ENCODE measurements at places on chromosomes 5 and 9.

GRCh38 chr9:137441289-137441934 lies at the start of gene ENTPD8:
ENTPD8 (minus strand) TSS chr9:137441357; CDS start chr9:137438285, 3,072 bp downstream.
- DNase-seq = no peak

DNA sequence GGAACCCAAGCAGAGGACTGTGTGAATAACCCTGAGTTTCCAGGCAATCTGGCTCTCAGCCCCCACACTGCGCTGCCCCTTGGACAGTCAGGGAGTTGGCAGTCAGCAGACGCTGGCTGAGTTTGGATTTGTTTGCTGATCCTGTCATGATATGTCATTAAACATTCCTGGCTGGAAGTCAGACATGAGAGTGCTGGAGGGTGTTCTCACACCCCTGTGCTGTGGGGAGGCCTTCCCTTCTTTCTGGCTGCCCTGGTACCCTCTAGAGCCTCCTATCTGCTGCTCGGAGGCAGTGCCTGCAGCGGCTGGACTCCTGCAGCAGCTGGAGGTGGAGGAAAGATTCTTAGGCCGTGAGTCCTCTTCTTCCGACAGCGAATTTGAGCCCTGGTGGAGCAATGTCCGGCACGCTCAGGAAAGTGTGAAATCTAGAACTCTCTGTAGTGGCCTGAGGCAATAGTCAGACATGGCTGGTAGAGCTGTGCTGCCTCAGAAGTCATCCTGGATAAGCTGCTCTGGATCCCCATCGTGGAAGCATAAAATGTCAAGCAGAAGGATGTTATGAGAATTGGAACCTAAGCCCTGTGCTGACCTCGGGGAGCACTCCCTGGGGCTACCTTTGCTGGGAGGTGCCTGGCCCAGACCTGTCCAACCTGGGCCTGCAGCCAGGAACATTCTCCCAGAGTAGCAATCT lies 72.0 kb downstream of the PDE8B start:
- no peak for DNase-seq

DNA sequence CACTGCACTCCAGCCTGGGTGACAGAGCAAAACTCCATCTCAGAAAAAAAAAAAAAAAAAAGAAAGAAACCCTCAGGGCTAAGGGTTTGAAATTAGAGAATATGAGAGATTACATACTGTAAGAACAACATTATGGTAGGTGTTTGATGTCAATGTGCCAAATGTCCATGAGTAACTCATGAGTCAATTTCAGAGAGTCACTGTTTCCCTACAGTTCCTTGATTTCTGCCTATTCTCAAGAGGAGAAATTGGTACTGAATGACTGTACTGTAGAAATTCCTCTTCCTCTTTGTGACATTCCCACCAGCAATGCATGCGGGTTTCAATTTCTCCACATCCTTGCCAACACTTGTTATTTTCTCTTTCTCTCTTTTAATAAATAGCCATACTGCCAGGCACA lies 35.2 kb downstream of the MARVELD2 start:
- DNase-seq = no peak

GRCh38 chr5:22719842-22720241 lies 133.3 kb downstream of the CDH12 start:
- DNase-seq = no peak

DNA sequence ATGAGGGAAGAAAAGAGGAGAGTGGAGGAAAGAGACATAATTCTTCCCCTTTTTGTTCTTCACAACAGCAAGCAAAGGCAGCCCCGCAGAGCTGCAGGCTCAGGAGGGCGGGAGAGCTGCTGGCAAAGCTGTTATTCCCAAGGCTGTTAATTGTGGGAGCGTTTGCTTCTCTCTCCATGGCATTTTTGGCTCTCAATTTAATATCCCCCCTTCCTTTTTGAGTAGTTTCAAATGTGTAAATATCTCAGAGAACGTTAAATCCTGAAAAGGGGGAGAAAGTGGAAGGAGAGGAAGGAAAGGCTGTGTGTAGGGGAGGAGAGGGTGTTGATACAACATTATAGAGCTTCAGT lies 165.7 kb downstream of the NSG2 start:
- DNase-seq = no peak

GRCh38 chr5:58504766-58505165 lies 13.5 kb downstream of the GAPT start:
- no peak for DNase-seq

DNA sequence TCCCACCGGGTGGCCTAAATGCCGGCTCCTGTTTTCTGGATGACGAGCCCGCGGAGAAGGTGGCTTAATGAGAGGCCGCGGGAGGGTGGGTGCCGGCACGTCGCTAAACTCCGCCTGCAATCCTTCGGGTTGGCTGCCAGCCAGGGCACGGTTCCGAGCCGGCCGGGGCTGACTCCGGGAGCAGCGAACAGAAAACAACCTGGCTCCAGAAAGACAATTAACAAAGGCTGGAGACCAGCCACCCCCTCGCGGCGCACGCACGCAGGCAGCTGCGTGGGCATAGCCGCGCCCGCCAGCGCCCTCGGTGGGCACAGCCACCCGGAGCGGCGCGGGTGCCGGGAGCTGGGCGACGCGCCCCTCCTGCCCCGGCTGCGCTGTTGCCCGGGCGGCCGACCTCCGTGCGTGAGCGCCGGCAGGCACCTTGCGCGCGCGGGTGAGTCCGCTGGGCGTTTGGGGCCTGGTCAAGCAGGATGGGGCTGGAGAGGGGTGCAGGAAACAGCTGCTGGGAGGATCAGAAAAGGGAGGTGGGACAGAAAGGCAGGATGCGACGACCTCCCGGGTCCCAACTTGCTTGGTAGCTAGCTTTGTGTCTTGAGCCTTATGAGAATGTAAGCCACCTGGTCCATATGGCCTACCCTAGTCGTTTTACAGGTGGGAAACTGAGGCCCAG lies at the start of gene ARHGEF37:
ARHGEF37 (plus strand) TSS at position 307 of the 670 bp plus-strand sequence. CDS start 16,272 bp downstream, outside the sequence.
- peak; percentile 90 for DNase-seq

DNA sequence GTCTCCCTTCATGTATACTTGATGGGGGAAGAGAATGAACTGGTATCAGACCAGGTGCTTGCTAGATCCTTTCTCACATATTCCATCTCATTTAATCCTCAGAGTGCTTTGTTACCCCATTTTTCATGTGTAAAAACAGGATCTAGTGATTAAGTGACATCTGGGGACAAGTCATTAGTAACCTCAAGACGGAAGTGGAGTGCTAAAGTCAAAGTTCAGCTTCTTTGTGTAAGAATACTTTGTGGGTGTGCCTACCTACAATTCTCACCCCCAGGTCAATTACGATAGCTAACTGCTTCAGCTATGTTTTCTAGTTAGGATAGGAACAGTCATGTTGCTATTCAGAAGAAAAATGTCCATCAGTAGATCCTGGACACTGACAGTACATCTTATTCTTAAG lies 3.1 kb upstream of the FAM120AOS start:
- DNase-seq = no peak

DNA sequence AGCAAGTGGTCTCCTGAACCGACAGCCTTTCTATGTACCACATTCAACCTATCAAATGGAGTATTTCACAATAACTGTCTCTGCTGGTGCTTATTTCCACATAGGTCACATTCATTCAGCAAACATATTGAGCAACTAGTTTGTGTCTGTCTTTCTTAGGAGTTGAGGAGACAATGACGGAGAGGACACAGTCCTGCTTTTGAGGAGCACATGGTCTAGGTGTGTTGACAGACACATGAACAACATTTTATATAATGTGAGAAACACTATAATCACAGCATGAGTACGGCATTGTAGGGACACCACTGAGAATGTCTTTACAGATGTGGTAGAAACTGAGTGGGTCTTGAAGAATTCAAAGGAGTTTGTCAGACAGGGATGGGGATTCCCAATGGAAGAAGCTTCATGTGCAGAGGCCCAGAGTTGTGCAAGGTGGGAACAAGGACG lies 28.5 kb downstream of the NFIL3 start:
- no peak for DNase-seq

GRCh38 chr9:126439883-126440653 lies 113.4 kb downstream of the MVB12B start:
- DNase-seq = no peak

- no peak for DNase-seq
These were observed 17.7 kb downstream of the JAK2 start for GRCh38 chr9:5002811-5003210.

DNA sequence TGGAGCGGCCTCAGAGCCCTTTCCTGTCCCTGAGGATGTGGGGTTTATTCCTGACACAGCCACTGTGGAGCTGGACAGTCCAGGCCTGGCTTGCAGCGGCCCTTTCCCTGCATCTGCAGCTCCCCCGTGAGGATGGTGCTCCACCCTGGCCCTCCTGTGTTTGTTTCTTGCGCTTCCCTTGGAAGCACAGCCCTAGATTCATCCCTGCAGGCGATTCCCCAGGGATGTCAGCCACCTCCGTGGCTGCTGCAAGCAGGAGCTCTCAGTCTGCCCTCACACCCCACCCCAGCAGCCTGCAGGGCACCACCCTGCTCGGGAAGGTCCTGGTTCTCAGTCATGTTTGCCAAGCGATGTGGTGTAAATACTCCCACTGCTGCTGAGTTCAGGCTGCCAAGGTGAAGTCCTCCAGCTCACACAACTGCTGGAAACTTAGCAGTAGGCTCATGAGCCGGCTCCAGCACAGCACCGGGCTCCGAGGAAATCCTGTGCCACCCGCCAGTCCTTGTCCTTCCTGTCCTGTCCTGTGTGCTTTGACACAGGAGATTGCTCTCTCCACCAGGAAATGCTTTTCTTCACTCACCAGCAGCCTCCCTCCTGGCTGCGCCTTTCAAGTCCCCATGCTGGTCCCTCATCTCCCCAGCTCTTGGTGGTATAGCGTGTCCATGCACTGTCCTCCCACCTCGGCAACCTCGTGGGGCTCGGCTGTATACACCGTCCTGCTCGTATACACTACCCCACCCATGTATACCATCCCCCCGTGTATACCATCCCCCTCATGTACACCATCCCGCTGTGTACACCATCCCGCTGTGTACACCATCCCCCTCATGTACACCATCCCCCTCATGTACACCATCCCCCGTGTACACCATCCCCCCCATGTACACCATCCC lies 16.2 kb downstream of the ROPN1L start:
- no peak for DNase-seq

- no peak for DNase-seq
These were observed 68.2 kb upstream of the RAD23B start for GRCh38 chr9:107214915-107215314.

GRCh38 chr9:112252194-112252593 lies 77.1 kb upstream of the SUSD1 start:
- DNase-seq = no peak

GRCh38 chr9:4196376-4196775 lies 103.5 kb downstream of the GLIS3 start:
- DNase-seq = no peak

GRCh38 chr5:181185560-181185959 lies 19.4 kb downstream of the TRIM7 start:
- no peak for DNase-seq

DNA sequence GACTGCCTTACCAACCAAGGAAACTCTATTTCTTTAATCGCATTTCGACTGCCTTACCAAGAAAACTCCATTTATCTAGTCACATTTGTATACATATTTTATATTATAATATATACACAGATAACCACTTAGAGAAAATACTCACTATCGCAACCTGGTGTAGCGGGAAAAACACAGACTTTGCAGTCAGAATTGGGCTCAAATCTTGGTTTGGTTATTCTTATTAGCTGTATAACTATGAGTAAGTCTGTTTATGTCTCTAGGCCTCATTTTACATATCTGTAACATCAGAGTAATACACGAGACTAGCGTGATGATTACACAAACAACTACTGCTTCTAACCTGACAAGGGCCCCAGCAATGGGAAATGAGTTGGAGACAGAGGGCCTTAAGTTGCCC lies 127.5 kb upstream of the POU5F2 start:
- no peak for DNase-seq

DNA sequence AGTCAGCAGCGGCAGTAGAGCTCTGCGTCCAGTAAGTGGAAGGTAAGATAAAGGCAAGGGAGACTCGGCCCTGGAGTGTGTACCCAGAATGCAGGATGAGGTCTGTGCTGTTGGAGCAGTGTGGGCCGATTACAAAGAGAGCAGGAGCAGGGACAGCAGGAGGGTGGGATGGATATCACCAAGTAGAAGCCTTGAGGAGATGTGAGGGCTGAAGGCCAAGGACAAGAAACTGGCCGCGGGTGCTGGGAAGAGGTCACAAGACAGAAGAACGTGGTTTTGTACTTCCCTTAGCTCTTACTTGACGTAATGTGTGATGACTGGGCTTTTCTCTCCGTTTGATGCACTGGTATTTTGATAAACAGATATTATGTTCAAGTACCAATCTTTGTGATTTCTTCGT lies 43.7 kb downstream of the OR2V1 start:
- no peak for DNase-seq

GRCh38 chr5:90793183-90793582 lies 234.6 kb downstream of the ADGRV1 start:
- DNase-seq = no peak

- no peak for DNase-seq
These were observed 7.7 kb downstream of the PAX5 start for GRCh38 chr9:37026113-37026930.

GRCh38 chr9:137055385-137056364 lies 1.8 kb upstream of the ENTPD2 start:
- DNase-seq = peak; percentile 94

- peak; percentile 14 for DNase-seq
These were observed 103.8 kb downstream of the MAP1B start for GRCh38 chr5:72210888-72211678.
